Stimulated activated CD8-positive, alpha-beta memory T cell treated with anti-CD3 and anti-CD28 coated beads, Interleukin-7, amount 100 ng/mL, for 4 hours (primary cell): ENCODE measurements at places on chromosomes 16 and 17.

GRCh38 chr17:70370816-70371215, 201.5 kb downstream of the KCNJ2 start:
- no peak for DNase-seq

- no peak for DNase-seq
Measured at GRCh38 chr16:22001591-22001990, 675 bp upstream of the PDZD9 start.

DNA sequence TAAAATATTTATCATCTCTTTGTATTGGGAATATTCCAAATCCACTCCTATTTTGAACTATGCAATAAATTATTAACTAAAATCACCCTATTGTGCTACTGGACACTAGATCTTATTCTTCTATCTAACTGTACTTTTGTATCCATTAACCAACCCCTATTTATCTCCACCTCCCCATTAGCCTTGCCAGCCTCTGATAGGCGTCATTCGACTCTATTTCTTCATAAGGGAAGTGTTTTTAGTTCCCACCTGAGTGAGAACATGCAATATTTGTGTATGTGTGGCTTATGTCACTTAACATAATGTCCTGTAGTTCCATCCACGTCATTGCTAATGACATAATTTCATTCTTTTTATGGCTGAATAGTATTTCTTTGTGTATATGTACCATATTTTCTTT, 23.9 kb downstream of the TMEM186 start:
- DNase-seq, result no peak

DNA sequence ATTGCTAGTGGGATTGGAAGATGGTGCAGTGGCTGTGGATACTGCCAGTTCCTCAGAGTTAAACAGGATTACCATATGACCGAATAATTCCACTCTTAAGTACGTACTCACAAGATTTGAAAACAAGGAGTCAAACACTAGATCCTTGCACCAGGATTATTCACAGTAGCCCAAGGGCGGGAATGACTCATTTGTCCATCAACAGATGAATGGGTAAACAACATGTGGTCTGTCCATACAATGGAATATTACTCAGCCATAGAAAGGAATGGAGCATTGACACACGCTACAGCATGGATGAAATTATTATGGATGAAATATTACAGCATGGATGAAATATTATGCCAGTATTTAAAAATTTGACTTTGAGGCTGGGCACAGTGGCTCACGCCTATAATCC, 9.1 kb upstream of the MAPK8IP3 start:
- no peak for DNase-seq

GRCh38 chr17:75260641-75261335, 618 bp downstream of the GGA3 start:
- DNase-seq, result peak; percentile 35

DNA sequence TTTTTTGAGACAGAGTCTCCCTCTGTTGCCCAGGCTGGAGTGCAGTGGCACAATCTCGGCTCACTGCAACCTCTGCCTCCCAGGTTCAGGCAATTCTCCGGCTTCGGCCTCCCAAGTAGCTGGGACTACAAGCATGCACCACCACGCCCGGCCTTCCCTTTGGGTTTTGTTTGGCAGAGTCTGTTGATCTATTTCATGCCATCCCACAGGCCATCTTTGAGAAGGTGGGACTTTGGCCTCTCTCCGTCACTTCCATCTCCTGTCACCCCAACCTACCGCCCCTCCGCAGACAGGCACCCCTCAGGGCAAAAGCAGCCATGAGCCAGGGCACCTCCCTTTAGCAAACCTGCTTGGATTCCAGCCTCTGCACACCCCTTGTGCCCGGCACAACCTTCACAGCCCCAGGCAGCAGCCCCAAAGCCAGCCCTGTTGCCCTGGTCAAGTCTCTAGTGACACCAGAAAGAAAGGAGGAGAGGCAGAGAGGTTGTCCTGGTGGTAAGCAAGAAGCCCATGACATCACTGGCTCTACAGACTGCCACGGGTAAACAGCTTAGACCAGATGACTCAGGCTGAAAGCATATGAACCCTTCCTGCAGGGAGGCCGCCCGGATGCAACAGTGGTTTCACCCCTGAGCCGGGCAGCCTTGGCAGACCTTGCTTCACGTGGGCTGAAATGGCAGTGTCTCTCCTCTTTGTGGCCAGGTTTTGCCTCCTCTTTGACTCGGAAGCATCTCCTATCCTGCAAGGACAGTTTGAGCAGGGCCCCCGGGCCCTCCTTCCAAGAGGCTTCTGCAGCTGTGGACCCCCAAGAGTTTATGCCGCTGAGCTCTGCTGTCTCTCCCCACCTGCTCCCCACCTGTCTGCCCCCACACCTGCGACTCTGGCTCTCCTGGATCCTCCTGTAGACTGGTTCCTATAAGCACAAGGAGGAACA, 8.1 kb upstream of the TIMP2 start:
- DNase-seq, result peak; percentile 4

GRCh38 chr16:30023586-30023985, 588 bp downstream of the C16orf92 start:
- no peak for DNase-seq

GRCh38 chr16:52436339-52437276, 110.3 kb downstream of the TOX3 start:
- no peak for DNase-seq

GRCh38 chr17:63015824-63016223, 49.8 kb downstream of the TANC2 start:
- no peak for DNase-seq

- DNase-seq, result no peak
Measured at GRCh38 chr16:64452446-64452845, 669.4 kb downstream of the CDH11 start.

DNA sequence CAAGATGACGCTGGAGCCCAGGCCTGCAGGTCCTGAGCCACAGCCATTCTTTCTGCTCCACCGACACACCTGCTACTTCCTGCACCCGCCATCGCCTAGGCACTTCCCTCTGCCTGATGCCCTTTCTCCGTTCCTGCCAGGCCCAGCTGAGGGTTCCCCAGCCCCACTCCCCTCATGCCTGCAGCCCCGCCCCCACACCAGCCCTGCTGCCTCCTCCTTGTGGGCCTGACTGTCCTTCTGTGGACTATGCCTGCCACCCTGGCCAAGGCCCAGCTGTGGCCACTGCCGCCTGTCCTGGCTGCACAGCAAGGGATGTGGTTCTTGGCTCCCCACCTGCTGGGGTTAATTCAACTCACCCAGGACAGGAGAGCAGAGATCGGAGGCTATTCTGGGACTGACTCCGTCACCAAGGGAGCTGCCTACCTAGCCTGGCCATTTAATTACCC, 7.5 kb downstream of the NATD1 start:
- no peak for DNase-seq

GRCh38 chr16:55559933-55560516, 6.5 kb upstream of the CAPNS2 start:
- DNase-seq, result no peak

- no peak for DNase-seq
Measured at GRCh38 chr16:24367186-24367710, 111.1 kb downstream of the CACNG3 start.

GRCh38 chr17:703081-703875, 11.4 kb downstream of the VPS53 start:
- DNase-seq, result no peak

- DNase-seq, result no peak
Measured at GRCh38 chr17:10265100-10265810, 66.8 kb upstream of the GAS7 start.

DNA sequence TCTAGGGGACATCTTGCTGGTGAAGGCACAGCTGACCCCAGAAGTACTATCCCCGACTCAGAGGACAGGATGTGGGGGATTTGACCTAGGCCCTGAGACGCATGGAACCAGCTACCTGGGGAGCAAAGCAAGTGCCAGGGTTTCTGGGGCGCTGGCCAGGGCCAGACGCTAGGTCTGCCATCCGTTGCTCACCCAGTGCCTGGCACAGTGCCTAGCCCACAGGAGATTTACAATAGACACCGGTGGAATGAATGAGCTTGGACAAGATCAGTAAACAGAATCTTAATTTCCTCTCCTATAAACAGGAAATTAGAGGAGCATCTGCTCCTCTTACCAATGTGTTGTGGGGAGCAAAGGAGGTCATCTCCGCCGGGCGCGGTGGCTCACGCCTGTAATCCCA, 5.0 kb downstream of the RPRML start:
- no peak for DNase-seq

GRCh38 chr17:2899906-2900305, 103.7 kb downstream of the RAP1GAP2 start:
- DNase-seq, result no peak

DNA sequence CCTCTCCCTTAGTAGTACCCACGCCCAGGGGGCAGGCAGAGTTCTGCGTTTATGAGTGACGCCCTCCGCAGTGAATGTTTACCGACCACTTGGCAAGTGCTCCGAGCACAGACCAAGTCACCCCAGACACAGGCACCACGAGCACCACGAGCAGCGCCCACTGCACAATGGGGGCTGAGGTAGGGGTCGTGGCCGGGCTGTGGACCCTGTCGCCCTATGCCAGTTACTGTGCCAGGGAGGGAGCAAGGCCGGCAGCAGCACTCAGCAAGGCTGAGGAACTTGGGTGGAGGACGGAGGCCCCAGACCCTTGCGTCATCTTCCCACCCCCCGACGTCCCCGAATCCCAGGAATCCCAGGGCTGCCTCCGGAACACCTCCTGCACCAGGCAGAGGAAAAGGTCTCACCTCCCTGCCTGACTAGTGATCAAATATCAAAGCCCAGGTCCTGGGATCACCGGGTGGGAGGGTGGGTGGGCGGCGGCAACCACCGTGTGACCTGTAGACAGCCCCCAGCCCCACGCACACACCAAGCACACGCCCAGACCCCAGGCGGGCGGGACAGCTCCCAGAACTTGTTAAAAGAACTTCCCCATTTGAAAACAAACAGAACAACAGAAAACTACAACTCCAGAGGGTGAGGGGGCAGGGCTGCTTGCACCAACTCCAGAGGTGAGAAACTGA, 5.4 kb downstream of the VASN start:
- no peak for DNase-seq

DNA sequence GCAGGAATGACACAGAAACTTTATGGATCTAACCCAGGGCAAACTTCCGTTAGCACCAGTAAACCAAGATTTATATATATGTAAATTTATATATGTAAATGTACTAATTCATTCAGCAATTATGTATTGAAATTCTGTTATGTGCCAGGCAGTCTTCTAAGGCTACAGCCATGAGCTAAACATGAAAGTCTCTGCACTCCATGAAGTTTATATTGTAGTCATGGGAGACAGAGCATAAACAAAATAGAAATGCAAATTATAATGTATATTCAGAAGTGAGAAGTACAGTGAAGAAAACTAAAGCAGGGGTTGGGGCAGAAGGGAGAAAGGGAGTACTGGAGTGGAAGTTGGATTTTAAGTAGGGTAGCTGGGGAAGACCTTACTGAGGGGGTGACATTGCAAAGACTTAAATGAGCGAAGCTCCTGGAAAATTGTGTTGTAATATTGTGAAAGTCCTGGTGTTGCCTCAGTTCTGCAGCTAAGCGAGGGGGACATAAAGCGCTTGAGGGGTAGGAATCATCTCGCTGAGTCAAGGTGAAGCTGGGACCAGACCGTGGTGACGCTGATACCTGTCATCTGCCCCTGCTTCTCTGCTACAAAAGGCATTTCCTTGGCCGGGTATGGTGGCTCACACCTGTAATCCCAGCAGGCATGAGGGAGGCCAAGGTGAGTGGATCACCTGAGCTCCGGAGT, 64.8 kb downstream of the YPEL2 start:
- DNase-seq, result no peak

GRCh38 chr16:66484453-66485213, 57.5 kb downstream of the BEAN1 start:
- DNase-seq, result no peak

DNA sequence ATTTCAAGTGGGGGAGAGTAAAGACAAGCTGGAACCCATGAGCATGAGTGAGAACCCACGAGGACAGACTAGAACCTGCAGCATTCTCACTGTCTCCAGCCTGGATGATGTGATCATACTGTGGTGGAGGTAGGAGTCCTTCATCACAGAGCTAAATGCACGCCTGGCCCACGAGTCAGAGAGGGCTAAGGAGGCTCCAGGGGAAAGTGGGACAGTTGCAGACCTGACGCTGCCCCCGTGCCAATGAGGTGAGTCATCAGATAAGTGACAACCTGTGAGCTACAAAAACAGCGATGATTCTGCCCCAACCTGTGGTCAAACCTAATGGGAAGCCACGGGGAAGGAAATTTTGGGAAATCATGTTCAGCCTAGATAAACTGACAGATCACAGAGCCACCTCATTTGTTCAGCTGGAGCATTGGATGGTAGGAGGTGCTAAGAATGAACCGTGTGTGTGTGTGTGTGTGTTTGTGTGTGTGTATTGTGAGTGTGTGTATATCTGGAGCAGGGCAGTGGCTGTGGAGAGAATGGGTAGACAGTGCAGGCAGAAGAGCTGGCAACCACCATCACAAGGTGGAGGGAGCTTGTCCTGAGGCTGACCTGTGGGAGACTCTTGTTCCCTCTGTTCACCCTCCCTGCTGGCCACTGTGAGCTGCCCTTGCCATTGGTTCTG, 131.8 kb downstream of the UTP18 start:
- no peak for DNase-seq

- no peak for DNase-seq
Measured at GRCh38 chr16:60566901-60567300, 1469.3 kb downstream of the CDH8 start.

- no peak for DNase-seq
Measured at GRCh38 chr16:554640-555365, 5.4 kb upstream of the PRR35 start.

DNA sequence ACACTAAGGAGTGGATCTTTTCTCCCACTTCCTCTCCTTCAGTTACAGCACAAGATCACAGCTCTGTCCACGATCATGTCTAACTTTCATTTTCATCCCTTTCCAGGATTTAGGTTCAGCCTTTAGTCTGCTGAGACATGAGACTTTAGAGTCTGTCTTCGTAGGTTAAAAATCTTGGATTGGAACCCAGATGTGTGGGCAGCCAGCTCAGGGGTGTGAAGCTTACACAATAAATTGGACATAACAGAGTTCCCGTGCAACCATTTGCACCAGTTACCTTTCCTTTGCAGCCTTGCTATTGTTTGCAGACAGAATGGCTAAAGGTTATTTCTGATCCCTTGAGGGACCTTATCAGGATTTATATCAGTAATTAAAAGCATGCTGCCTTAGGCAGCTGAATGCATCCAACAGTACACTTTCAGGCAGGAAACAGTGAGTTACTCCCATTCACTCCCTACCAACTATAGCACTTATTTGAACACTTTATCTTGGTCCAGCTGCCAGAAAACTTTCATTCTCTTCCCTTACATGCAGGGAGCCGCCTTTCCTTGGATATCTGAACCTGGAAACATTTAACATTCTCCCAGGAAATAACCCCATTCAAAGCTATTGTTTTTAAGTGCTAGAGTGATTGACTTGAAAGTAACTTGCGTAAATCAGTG, 87.3 kb downstream of the TMEM100 start:
- DNase-seq, result no peak

DNA sequence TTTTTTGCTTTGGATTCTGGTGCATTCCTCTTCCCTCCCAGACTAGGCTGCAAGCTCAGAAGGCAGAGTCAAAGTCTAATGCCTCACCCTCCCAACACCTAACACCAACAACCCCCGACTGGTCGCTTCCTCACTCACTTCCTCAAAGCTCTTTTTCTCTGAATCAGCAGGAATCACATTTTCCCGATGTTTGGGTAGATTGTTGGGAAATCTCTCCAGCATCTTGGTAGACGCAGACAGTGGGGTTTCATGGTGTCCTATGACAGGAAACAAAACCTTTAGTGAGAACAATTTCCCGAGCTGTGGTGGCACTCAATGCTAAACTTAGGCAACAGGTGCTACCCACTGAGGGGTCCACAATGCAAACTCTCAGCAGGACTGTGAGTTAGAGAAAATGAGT, 39.9 kb upstream of the ICAM2 start:
- no peak for DNase-seq

GRCh38 chr17:64270885-64271284, 7.8 kb upstream of the TEX2 start:
- DNase-seq, result no peak
